ENCODE measurements at places on chromosomes 6 and 20. TPM values are rescaled to one million over a fixed set of nuclear protein-coding genes. Genes with fewer than 3 reads are reported as not detected.

The GPR63 gene
- total RNA-seq: 1.2 TPM

The BCAS1 gene
- 0.17 TPM for total RNA-seq

The CCM2L gene
- total RNA-seq: 0.35 TPM

The MCCD1 gene
- total RNA-seq: 0.15 TPM

The SAMD5 gene
- total RNA-seq: 0.87 TPM

The RNF217 gene
- 14.6 TPM for total RNA-seq

The BMP7 gene
- total RNA-seq: not detected

The ERVFRD-1 gene
- total RNA-seq: not detected

The RAD21L1 gene
- total RNA-seq: not detected

The PPIL6 gene
- total RNA-seq: 0.17 TPM

- peak; percentile 96 for DNase-seq
Measured at GRCh38 chr20:45041464-45042337, 59.2 kb downstream of the KCNS1 start.

DNA sequence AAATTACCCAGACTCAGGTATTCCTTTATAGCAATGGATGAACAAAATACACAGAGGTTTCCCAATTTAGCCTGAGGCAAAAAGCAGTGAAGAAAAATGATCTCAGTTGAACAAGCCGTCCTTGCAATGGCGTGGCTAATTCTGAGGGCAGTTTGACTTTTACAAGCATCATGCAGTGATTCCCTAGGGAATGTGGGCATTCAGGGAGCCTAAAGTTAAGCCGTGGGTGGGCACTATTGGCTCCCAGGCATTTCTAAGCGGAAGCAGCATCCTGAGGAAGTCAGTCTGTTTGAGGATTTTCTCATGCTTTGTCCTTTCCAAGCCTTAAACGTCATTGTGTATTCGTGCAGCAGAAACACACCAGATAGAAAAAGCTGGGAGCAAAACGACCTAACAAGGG is 133.9 kb downstream of the MYLK4 start:
- no peak for DNase-seq

GRCh38 chr6:129623008-129623732 is 86.8 kb downstream of the ARHGAP18 start:
- no peak for DNase-seq

DNA sequence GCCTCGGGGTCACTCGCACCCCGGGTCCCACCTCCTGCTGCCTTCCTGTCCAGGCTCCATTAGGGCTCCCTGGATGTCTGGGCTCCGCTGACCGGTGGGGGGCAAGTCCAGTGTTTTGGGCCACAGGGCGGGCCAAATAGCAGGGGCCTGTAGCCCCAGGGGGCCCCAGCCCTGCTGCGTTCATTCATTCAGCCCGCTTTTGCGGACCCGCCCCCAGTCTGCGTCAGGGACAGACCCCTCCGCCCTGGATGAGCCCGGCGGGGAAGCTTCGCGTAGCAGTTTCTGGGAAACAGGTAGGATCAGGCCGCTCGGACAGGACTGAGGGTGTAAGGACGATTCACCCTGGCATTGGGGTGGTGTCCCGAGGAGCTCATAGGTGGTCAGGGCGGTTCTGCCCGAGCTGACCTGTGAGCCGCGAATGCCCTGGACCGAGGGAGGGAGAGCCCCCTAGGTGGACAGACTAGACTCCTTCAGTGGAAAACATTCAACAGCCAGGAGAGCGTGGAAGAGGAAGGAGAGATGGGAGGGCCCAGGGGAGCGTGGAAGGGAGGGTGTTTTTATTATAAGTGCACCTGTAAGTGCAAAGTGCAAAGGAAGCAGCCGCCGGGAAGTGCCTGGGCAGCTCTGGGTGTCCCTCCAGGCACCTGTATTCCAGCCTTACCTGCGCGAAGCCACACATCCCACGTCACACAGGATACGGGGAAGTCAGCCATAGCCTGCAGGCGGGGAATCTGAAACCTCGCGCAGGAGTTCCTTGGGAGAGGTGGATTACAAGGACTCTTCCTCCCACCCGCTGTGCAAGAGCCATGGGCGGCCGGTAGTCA is 662 bp downstream of the ENTPD6 start:
- DNase-seq: peak; percentile 23

- DNase-seq: peak; percentile 77
Measured at GRCh38 chr6:42782689-42783176, 881 bp downstream of the BICRAL start.

- DNase-seq: no peak
Measured at GRCh38 chr6:130159956-130160355, 62.8 kb downstream of the SAMD3 start.

- DNase-seq: no peak
Measured at GRCh38 chr6:33958526-33959328, 154.9 kb upstream of the MLN start.

- no peak for DNase-seq
Measured at GRCh38 chr6:158377860-158378259, 65.6 kb downstream of the TULP4 start.

GRCh38 chr6:145602726-145603326 is 132.5 kb downstream of the EPM2A start:
- no peak for DNase-seq

DNA sequence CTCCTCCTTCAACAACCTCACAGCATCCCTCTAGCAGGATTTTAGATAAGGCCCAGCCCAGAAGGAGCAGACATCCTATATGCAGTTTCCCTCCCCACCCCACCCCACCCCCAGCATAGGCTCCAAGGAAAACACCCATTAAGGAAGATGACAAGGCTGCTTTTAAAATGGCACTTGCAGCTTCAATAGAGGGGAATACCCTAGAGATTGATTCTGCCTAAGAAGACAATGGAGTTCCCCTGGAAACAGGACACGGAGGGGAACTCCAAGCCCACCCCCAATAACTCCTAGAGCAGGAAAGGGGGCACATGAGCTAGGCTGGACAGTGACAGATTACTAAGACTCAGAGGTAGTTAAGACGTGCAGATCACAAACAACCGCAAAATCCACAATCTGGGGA is 34.7 kb downstream of the CPNE5 start:
- DNase-seq: no peak

GRCh38 chr6:157984686-157985225 is 3.1 kb downstream of the SYNJ2 start:
- DNase-seq: no peak

DNA sequence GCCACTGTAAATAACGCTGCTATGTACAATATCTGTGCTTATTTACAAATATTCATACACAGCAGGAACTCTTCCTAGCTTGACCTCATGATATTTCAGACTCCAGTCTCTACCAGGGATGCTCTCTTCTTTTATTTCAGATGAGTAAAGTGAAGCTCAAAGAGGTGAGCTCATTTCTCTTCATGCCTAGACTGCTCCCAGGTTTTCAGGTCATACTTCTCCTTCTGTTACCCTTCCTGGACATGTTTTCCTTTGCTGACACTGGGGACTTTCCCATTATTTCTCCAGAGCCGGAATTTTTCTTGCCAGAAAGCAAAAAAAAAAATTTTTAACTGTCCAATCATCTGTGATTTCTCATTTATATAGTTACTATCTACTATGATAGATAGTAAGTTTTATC is 147.2 kb upstream of the DST start:
- no peak for DNase-seq

DNA sequence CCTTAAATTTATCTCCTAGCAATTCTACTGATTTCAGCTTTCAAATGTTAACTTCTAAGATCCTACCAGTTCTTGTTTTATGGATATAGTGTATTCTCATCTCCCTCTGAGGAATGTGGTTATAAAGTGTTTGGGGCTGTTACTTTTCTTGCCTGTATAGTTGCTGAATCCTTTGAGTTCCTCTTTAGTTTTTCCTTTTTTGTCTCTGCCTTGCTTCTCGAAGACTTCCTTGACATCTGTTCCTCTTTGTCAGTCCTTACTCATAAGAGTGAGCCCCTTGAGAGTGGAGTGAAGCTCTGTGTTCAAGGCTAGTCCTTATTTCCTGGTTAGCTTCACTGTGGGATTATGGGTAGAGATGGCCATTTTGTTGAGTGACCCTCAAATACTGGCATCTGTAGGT is 84.6 kb downstream of the ELOVL4 start:
- no peak for DNase-seq

DNA sequence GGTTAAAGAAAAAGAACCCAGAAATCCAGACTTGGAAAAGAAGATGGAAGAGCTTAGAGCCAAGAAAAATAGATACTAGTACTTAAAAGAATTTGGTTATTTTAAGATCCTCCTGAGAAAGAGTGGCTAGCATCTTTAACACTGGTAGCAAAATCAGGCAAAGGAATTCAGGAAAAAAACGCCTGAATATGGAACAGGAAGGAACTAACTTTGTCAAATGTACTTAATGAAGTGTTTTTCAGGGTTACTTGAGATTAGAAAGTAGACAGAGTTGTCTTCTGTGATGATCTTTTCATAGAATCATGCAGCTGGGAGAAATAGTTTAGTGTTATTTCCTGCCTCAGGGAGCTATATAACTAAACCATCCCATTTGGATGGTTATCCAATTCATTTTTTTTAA is 50.8 kb upstream of the SASH1 start:
- no peak for DNase-seq

DNA sequence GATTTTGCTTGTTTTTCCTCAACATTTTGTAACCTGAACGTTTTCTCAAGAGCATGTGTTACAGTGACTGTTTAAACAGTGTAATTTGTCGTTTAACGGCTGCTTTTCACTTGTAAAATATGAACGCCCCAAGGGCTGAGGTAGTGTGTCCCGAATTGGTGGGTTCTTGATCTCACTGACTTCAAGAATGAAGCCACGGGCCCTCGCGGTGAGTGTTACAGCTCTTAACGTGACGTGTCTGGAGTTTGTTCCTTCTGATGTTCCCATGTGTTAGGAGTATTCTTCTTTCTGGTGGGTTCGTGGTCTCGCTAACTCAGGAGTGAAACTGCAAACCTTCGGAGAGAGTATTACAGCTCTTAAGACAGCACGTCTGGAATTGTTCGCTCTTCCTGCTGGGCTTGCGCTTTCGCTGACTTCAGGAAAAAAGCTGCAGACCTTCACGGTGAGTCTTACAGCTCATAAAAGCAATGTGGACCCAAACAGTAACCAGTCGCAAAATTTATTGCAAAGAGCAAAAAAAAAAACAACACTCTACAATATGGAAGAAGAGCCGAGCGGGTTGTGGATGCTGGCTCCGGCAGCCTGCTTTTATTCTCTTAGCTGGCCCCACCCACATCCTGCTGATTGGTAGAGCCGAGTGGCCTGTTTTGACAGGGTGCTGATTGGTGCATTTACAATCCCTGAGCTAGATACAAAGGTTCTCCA is 25.1 kb upstream of the TRIM27 start:
- no peak for DNase-seq

DNA sequence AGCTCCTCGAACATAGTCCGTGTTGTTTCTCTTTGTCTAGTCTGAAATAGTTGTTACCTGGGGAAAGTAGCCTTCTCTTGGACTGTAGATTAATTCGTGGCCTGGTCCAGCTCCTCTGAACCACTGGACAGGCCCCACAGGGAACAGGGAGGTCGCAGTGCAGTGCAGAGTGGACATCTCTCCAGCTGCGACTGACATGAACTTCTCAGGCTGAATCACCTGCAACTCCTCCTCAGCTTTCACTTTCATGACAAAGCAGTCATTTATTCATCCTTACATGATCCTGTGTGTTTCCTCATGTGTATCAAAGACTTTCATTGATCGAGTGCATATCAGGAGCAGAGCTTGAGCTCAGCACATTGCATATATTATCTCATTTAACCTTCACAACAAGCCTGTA is 19.1 kb upstream of the SIRPG start:
- no peak for DNase-seq

- DNase-seq: no peak
Measured at GRCh38 chr6:149250951-149251350, 66.6 kb upstream of the TAB2 start.

- DNase-seq: no peak
Measured at GRCh38 chr6:163655217-163656121, 241.0 kb downstream of the QKI start.

GRCh38 chr6:97189767-97190166 is 93.2 kb downstream of the MMS22L start:
- no peak for DNase-seq

GRCh38 chr6:128784266-128784665 is 98.7 kb upstream of the LAMA2 start:
- no peak for DNase-seq

DNA sequence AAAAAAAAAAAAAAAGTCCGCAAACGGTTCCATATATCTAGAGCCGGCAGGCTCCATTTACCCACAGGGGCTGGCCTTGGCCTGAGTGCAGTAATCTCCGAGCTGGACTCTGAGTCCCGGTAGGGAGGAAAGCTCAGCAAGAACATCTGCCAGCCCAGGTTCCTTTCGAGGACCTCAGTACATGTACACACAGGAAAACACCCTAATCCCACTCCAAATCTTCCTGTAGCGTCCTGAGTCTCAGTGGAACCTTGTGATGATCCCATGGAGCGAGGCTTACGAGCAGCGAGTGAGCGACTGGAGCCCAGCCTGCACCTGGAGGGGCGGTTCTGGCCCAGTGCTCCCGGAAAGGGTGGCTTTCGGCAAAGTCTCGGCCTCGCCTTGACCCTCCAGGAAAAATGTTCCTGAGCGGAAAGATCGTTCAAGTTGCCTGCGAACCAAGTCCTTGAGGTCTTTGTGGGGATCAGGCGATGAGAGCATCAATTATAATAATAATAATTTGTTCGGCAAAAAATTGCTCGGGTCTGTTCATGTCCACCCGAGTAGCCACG is 32.1 kb downstream of the PRSS16 start:
- no peak for DNase-seq

- DNase-seq: peak; percentile 83
Measured at GRCh38 chr6:71294121-71294523, 5.5 kb downstream of the OGFRL1 start.

- no peak for DNase-seq
Measured at GRCh38 chr20:38271608-38272120, 11.1 kb upstream of the KIAA1755 start.

DNA sequence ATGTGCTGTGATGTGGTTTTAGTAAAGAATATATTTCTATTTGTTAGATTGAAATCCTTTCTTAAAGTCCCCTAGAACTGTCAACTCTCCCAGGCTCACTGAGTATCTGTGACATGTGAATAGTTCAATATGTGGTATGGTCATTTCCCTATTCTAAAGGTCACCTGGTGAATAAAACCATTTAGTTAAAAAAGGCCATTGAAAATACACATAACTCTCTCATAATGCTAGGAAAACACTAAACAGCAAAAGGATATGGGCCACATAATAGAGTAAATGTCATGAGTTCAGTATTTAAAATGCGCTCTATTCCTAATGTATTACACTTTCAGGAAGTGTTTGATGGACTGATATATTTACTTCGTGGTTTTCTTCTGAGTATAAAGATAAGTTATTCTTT is 420.9 kb upstream of the JAG1 start:
- DNase-seq: no peak

DNA sequence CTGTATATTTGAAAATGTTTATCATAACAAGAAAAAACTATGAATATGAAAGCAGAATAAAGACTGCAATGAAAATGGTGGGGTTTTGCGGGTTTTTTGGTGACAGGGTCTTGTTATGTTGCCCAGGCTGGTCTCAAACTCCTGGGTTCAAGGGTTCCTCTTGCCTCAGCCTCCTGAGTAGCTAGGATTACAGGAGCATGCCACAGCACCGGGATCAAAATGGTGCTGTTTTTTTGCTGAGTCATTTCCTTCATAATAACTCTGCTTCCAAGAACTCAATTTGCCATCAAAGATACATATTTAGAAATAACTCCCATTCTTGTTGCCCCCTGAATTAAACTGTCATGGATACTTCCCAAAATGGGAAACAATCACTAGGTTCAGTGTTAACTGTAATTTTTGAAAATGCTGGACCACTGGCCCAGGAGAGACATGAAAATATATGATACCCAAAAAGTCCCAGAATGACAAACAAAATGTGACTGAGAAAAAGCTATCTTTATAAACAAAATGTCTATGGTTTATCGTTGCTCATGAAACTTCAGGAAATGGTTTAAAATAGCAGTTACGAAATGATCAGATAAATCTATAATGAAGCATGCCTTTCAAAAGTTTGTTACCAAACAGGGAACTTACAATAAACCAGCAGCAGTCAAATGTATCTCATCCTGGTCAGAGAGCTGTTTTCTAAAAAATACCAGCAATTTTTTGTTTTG is 32.2 kb downstream of the ILRUN start:
- DNase-seq: peak; percentile 33

All from renal cortical epithelial cell (primary cell).